ENCODE measurements at places on chromosomes 2 and 18.

DNA sequence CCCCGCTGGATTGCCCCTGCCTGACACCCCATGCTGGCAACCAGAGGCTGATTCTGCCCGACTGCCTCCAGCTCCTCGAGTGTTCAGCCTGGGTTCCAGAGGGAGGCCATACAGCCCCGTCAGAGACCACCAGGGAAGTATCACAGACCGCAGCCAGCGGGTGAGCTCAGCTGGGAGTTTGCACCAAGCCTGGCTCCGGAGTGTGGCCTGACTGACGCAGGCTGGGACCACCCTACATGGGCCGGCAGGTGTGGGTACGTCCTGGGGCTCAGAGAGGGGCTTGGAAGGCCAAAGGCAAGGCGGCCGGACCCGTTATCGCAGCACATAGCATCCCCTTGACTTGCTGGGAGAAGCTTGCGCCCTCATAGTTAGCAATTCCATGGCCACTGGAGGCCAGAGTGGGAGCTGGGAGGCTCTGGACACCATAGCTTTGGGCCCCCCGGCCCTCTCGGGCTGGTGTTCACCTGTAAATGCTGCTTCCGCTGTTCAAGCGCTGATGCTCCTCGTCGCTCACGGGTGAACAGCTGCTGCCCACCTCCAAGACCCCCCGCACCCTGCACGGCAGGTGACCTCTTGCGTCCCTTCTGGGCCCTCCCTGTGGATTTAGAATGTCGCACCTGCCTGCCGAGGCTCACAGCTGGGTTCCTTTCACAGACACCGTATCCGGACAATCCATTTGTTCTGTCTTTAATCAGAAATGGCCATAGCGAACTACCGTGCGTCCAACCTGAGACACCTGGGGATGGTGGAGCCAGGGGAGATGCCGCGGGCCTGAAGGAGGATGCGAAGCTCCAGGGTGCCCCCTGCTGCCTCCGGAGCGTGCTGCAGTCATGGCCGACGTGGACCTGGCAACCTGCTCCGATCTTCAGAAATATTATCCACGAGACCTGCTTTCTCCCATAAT, 31.2 kb upstream of the SLC66A3 start:
- peak; percentile 28 for DNase-seq

GRCh38 chr2:15768142-15768541, 172.2 kb upstream of the MYCN start:
- no peak for DNase-seq

DNA sequence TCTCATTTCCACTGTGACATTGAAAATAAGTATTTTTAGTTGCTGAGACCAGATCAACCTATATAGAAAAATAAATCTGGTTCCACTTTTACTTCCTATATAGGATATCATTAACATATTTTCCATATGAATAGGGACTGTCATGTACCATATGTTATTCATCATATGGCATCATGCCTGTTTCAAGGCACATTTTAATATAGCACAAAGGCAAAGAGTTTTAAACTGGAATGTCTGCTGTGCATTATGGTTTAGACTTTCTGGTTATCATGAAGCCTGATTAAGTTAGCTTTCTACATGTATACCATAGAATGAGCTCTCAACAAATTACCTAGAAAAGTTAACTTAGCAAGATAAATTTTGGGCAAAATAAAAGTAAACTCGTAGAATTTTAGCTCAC, 53.0 kb upstream of the ACYP2 start:
- DNase-seq: no peak

DNA sequence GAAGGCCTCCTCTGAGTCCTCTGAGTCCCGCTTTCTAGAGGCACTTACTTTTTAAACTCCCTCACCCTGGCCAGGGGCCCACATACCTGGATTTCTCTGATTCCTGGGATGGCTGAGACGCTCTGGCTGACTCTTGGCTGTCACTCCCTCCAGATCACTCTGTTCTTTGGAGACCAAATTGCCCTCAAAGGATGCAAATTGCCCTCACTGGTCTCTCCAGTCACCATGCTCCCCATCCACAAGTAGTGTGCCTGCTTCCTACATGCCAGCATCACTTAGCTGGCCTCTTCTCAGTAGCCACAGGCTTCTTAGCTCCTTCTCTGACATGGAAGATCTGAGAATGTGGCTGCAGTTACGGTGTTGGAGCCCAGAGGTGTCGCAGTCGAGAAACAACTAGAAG, 41.3 kb upstream of the CCDC68 start:
- DNase-seq: no peak

GRCh38 chr2:149357058-149357457, 26.7 kb downstream of the LYPD6 start:
- no peak for DNase-seq

GRCh38 chr2:237291138-237291792, 122.7 kb downstream of the COL6A3 start:
- DNase-seq: no peak

DNA sequence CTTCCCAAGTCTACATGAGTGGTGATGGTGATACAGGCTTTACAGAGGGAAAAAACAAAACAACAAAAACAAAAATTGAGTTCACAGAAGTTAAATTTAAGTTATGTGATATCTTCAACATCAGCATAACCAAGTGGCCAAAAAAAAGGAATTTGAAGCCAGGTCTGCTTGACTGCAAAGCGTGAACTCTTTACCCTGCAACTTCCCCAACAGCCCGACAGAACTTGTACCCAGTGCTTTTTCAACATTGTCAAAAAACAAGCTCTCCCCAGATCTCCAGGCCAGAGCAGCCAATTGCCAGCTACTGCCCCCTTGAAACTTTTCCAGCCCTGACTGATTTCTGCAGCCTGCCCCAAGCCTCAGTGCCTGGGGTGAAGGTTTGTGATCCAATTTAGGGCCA, 76.7 kb downstream of the RNF144A start:
- DNase-seq: no peak

DNA sequence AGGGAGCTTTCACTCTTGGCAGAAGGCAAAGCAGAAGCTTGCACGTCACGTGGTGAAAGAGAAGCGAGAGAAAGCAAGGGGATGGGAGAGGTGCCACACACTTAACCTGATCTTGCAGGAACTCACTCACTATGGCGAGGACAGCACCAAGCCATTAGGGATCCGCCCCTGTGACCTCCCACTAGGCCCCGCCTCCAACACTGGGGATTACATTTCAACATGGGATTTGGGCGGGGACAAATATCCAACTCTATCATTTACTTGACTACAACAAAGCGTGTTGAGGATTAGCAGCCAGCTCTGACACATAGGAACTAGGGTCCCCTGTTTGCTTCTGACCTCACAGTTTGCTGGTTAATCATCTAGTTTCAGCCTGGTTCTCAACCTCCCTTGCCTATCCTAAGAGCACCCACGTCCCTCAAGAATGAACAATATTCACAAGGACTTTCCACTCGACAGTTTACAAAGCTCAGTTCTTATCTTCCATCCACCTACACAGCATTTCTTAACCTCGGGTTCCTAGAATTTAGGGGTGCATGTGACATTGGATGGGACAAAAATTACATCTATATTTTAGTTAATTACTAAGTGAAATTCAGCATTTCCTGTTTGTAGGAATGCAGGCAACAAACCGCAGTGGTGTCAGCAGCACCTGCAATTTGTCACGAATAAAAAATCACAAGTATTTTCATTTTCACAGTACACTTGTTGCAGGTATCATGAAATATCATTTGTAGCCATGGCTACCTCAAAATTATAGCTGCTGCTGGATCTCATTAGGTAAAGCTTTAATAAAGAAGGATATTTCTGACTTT, 36.0 kb downstream of the LBH start:
- no peak for DNase-seq

- no peak for DNase-seq
Measured at GRCh38 chr2:233011268-233011650, 1.8 kb downstream of the NGEF start.

DNA sequence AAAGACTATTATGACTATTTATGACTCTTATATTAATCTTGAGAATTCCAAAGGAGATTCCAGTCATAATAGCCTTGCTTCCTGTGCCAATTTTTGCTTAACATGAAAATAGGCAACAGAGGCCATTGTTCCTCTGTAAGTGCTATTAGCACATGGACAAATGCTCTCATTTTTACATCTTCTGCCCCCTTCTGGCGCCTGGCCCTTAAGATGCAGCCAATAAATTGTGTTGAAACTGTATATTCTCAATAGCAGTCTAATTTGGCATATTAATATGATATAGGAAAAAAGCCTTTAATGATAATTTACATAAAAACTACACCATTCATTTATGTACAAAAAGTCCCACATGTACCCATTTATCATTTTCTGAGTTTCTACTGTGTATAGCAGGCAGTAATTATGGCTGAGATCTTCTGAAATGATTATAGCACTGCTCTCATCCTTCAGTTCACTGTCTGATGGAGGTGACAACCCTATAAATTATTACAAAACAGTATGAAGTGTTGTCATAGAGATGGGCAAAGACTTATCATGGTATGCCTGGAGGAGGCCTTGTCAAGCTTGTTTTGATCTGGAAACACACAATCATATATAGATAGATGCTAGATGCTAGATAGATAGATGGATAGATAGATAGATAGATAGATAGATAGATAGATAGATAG, 613.3 kb downstream of the TSN start:
- no peak for DNase-seq

GRCh38 chr2:207970826-207971180, 54.5 kb downstream of the PLEKHM3 start:
- no peak for DNase-seq

- DNase-seq: peak; percentile 69
Measured at GRCh38 chr2:108533832-108534583, at the start of gene LIMS1. Gene LIMS1, plus strand, starts transcription at chr2:108534470. Its CDS starts 93 bp downstream, at chr2:108534563.

DNA sequence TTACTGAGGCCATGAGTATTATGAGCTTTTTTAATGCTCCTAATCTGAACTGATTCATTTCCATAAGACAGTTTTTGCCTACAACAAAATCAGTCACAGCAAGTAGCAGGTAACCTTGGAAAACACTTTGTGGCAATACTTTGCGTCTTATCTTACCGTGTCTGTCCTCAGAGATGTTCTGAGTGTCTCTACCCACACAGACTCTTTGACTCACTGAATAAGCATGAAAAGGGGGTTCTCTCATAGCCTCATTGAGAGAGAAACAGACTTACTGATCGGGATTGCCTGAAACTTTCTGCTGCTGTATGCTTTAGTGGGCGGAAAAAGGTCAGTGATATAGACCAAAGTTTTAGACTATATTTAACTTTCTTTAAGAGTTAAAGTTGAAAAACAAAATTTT, 92.6 kb downstream of the MYL12B start:
- DNase-seq: no peak

DNA sequence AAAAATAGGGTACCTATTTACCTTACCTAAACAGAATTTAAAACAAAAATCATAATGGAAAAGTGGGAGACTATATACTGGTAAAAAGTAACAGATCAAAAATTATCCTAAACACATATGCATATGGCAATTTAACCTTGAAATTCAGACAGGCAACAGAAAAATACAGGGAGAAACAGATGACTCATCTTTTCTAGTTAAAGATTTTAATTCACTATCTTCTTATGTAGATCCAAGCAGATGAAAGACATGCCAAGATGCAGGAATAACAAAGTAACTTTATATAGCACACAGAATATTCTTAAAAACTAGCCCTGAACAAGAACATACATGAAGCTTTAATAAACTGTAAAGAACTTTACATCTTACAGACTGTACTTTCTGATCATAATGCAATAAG, 30.9 kb downstream of the PRPF40A start:
- no peak for DNase-seq

GRCh38 chr2:198890490-198890889, 567.2 kb downstream of the SATB2 start:
- DNase-seq: no peak

GRCh38 chr2:196551014-196551413, 88.5 kb upstream of the CCDC150 start:
- DNase-seq: no peak

- DNase-seq: no peak
Measured at GRCh38 chr2:3324404-3325281, 53.0 kb downstream of the EIPR1 start.

GRCh38 chr2:241149925-241150659, at the start of gene PPP1R7:
Gene PPP1R7, plus strand, starts transcription at chr2:241150467. Its CDS starts 29 bp downstream, at chr2:241150496.
- DNase-seq: peak; percentile 92

- no peak for DNase-seq
Measured at GRCh38 chr18:13377496-13377895, 158.9 kb downstream of the LDLRAD4 start.

DNA sequence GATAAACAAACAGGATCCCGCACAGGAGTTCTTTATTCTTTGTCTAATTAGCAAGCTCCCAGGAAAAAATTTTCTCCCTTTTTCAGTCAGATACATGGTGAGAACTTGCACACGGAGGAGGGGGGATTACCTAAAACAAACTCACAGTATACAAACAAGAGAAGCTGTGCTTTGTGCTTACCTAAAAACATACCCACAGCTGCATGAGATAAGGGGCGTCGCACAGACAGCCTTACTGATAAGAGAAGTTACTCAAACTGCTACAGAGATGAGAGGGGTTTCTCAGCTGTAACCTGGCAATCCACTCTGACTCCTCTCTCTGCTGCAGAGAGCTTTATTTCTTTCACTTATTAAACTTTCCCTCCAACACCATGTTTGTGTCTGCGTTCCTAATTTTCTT, 32.9 kb upstream of the ST3GAL5 start:
- DNase-seq: no peak

DNA sequence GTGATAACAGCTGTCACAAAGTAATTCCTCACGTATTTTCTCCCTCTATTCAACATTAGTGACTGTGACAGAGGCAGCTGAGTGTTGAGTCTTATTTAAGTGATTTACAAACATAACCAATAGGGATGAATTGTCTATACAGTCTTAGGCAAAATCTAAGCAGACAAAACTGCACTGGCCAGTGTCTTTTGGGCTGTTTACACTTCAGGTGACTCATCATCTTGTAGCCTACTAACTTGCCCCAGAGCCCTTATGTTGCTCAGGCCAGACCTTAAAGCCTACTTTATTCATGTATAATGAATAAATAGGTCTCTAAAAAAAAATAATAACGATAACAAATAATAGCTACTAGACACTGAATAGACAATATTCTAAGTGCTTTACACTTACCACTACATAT, 17.2 kb downstream of the THOC1 start:
- DNase-seq: no peak

- no peak for DNase-seq
Measured at GRCh38 chr2:168596881-168597655, 141.0 kb downstream of the CERS6 start.

GRCh38 chr2:217468042-217468830, 534.6 kb downstream of the TNS1 start:
- no peak for DNase-seq

DNA sequence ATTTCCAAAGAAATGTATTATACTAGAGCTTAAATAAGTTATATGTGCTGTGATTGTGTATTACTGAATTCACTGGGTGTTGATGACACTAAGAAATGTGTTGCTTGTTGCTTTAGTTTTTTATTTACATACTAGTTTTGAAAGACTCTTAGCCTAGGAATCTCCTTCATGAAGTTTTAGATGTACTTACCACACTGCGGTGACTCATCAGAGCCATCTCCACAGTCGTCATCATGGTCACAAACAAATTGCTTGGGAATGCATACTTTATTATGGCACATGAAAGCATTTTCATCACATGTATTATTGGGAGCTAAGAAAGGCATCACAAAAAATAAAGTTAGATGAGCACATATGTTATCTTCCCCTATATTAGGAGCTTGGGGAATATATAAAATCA, 1624.2 kb downstream of the LRP1B start:
- DNase-seq: no peak

- no peak for DNase-seq
Measured at GRCh38 chr2:152925547-152926448, 207.4 kb downstream of the ARL6IP6 start.

- DNase-seq: no peak
Measured at GRCh38 chr2:170973225-170973491, 44.1 kb downstream of the GORASP2 start.

All from activated naive CD4-positive, alpha-beta T cell (primary cell).